CD4-positive, alpha-beta T cell treated with Interleukin-6 for 4 hours (primary cell): ENCODE measurements at places on chromosomes 7 and 10.

DNA sequence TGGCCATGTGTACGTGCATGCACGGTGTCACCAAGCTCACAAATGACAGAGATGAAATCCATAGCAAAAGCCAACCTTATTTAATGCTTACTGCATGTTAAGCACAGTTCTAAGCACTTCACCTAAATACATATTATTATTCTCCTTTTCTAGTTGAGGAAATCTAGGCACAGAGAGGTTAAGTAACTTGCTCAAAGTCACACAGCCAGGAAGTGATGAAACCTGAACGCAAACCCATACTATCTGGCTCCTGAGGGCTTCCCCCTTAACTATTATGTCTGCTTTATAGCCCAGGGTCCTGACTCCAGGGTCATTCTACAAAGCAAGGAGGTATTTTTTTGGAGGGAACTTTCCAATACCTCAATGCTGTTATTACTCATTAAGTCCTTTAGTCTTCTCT, 61.7 kb downstream of the GAD2 start:
- DNase-seq, result no peak

- no peak for DNase-seq
Observed at GRCh38 chr10:63935705-63936104, 414.5 kb downstream of the REEP3 start.

DNA sequence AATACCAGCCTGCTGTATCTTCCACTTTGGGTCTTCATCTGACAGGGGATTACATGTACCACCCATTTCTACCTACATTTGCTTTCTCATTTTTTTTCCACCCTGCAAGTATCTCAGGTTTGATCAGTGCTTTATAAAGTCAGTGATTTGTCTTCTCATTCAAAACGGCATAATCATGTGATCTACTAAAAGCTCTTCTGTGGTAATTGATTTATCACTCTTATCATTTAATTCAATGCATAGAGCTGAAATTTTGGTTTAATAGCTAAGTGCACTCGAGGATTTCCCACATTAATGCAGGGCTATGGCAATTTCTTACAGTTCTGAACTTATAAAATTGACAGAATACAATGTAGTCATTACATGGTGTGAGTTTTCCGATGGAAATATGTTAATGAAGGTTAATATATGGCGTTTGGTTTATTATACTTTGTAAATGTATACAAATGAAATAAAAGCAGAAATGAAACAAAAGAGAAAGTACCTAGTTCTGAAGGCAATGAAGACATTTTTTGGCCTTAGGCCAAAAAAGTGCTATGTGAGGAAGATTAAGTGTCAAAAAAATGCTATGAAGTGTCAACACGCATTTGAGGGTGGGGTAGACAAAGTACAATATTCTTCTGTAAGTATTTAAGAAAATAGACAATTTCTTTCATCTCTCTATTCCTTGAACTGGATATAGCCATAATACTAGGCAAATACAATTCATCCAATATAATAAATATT, 457.3 kb downstream of the ETV1 start:
- DNase-seq, result no peak

DNA sequence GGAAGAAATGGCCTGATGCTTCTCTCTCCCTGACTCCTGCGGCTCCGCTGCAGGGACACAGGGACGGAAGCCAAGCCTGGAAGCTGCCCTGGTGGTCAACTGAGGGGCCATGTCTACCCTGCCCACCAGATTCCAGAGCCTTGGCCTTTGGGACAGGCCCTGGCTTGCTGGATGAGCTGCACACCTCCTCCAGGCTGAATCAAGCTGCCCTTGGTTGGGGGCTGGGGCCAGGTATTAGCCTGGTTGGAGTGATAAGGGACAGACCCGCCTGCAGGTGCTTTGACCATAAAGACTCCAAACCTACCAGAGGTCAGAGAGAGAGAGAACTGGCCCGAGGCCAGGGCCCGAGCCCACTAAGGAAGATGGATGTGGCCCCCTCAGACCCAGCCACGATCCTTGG, 30.1 kb downstream of the CRHR2 start:
- DNase-seq, result no peak
